Activated T-cell treated with anti-CD3 and anti-CD28 coated beads for 24 hours (primary cell): ENCODE measurements at places on chromosomes 3 and 15.

- DNase-seq = no peak
Observed at GRCh38 chr15:99487337-99487730, 78.5 kb upstream of the MEF2A start.

GRCh38 chr15:91268510-91268909 is 168.5 kb downstream of the SV2B start:
- DNase-seq = no peak

DNA sequence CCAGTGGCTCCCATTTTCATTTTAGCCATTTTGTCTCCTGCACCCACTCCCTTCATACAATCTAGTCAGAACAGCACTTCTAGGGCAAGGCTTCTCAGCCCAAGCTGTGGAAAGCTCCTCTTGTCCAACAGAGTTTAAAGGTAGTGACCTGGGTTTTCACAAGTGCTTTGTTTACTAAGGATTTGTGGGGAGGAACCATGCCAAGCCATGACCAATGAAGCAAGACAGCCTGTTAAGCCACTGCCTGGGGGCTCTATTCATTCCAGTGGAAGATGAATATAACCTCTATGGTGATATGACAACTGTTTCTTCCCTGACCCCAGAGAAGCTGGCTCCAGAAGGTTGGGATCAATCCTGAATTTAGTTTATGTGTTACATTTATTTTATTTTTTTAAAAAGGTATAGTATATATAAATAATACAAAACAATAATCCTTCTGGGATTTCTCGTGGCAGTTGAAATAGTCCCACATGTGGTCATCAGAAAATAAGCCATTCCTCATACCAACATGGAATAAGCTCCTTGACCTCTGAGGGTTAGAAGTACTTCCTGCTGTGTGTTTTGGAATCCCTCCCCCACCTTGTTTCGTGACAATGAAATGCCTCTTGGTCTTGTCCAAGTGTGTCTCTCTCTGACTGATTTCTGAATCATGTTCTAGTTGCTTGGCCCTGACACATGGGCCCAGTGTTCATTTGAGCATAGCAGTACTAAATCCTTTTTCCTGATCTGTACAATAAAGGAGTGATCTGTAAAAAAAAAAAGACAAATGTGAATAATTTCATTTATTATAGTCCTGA is 13.3 kb upstream of the THUMPD3 start:
- DNase-seq = no peak

- no peak for DNase-seq
Observed at GRCh38 chr3:114608293-114608692, 314.5 kb downstream of the TIGIT start.
